ENCODE measurements at places on chromosomes 2 and 18.
A peak's percentile ranks its signal among the peaks of the same experiment; 100 is the strongest.

DNA sequence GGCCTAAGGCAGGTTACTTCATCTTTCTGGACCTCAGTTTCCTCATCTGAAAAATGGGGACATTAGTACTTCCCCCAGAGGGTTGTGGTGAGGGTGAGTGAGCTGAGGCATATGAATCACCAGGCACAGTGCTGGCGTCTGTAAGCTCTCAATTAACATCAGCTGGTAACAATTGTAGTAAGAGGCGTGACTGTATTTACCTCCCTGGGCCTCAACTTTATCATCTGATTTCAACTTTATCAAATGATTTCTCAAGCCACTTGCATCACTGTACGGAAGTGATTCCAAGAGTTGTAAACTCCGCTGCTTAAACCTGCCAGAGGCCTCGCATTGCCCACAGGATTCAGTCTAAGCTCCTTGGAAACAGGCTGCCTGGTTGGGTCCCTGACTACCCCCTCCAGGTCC, 53.6 kb upstream of the PKDCC start:
- no peak for DNase-seq

DNA sequence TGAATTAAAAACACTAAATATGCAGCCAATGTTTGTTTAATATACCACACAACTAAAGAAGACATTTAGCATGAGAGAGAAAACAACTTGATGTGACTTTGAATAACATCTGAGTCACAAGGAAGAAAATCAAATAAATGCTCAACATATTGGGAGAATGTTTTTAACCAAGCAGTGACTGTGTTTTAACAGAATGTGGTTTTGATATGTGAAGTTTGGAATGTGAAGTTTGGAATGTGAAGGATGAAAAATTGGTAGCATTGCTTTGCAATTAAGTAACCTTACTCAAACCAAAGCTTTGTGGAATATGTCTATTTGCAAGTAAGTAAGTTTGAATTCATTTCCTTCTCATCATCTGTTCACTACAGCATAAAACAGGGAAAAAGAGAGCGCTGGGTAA, 128.2 kb upstream of the DNAJC10 start:
- DNase-seq, result no peak

DNA sequence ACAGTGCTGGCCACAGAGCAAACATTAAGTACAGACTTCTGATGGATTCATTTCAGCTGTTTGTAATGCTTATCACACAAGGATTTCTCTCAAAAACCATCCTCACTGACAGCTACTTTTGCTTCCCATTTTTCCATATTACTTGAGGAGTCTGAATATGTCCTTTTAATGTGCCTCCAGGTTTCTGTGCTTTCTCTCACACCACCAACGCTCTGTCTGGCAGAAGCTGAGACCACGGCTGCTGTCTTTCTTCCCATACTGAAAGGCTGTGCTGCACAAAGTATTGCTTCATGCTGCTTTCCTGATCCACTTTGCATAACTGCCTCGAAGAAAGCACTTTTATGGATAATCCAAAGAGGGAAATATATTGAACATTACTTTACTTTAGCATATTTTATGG, 312.1 kb upstream of the ZEB2 start:
- no peak for DNase-seq

- DNase-seq, result no peak
Observed at GRCh38 chr2:103153580-103154284, 391.9 kb downstream of the TMEM182 start.

- no peak for DNase-seq
Observed at GRCh38 chr2:17558053-17558452, 17.6 kb downstream of the VSNL1 start.

- no peak for DNase-seq
Observed at GRCh38 chr2:224952936-224953657, 89.2 kb downstream of the DOCK10 start.

DNA sequence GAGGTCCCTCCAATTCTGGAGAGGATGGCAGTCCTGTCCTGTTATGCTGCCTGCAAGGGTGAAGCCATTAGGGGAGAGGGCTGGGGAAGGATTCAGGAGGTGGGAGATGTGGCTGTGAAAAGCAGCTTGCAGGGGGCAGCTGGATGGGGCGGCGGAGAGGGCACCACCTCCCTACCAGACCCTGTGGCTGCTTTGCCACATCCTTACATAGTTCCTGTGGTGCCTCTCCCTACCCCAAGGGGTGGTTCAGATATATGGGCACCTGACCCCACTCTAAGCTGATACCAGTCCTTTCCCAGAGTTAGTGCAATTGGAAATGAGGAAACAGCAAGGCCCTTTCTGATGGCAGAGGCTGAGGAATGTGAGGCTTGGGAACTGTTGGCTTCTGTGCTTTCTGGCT, 6.1 kb upstream of the ACOXL start:
- no peak for DNase-seq

GRCh38 chr2:96111823-96112500, 4.4 kb downstream of the ADRA2B start:
- DNase-seq, result no peak

DNA sequence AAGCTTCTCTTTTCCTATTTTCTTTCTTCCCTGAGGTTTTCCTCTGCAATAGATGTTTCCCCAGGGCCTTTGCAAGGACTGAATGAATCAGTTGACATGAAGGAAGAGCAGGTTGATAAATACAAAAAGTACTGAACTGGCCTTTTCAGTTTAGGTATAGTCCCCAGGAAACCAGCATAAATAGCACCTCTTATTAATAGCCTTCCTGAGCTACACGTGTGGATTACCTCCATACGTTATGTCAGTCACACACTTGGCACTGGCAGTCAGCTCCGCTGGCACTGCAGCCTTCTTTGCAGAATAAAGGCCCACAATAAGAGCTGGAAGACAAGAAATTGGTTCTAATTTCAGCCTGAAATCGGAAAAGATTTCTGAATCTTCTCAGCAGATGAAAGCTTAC, 60.7 kb downstream of the KCTD18 start:
- no peak for DNase-seq

- DNase-seq, result no peak
Observed at GRCh38 chr2:234136461-234136860, 86.0 kb downstream of the SPP2 start.

DNA sequence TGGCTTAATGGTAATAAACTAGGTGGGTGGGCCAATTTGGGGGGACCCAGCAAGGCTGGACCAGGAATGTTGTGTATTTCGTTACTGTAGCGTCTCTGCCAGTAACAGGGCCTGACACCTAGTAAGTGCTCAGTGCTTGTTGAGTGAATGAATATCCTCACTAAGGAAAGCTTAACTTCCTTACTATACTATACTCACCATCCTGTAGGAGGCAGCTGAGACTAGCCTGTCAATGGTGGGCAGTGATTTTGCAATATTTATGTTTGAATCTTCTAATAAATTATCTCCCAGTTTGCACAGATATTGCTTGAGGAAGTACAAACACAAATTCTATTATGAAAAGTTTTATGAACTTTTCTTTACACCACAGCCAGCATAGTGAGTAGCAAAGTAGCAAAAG, 370.7 kb upstream of the SYT4 start:
- DNase-seq, result no peak

- no peak for DNase-seq
Observed at GRCh38 chr2:235433860-235434259, 60.0 kb upstream of the AGAP1 start.

DNA sequence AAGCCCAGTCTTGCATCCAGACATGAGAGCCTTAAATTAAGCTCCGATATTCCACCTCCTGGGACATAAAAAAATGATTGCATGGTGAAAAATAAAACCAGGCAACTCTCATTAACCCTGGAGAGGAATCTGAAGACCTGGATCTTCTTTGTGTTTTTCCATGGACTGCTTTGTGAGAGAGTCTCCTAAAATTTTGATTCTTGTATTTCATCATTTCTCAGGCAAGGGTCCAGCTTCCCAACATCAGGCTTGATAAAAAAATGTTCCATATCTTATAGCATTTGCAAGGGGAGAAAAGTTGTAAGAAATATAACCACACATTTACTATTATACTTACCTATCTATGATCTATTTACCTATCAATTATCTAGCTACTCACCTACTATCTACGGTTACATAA, 327.5 kb upstream of the SPHKAP start:
- no peak for DNase-seq

DNA sequence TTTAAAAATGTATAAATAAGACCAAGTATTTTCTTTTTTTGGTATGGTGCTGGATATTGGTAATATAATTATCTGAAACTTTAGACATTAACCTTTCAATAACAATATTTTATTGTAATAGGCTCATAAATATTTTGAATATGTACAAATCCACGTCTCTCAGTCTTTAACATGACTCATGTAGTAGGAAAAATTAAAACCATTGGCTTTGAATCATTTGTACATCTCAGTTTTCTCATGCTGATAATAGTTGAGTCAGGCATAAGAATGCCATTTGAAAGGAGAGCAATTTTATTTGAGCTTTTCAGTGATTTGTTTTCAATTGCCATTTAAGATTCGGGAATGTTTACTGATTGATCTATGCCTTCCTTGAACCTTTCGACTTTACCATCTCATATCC, 364.8 kb downstream of the TGIF1 start:
- DNase-seq, result no peak

GRCh38 chr2:47655563-47655880, 127.4 kb upstream of the MSH6 start:
- no peak for DNase-seq

DNA sequence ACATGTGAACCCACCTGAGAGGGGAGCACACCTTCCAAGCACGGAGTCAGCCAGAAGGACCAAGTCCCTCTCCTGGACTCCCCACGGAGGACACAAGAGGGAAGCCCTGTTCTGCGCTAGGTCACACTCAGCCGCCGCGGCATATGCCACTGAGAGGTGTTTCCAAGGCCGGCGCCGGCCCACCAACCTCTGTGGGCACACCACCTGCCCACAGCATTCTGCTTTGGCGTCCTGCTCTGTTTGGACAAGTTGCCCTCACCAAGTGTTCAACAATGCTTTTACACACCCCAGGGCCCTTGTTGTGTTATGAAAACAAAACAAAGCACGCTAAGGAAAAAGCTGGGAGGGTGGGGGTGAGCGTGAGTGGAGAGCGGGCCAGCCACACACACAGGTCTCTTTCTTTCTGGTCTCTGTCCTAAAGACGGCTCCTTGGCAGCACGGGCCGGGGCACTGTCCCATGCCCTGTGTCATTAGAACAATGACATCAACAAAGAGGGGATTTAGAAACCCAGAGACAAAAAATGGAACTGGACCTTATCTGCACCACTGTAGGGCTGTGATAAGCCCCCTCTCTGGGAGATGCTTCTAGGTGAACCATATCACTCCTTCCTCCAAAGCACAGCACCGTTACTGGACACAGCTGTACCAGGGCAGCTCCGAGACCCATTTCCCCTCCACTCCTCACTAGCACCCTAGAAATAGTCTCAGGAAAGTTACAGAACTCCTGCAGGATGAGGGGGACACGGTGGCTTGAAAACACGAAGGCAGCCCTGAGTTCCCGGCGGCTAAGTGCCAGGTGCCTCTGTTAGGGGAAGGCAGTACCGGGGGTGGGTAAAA, 17.0 kb downstream of the SMAD7 start:
- DNase-seq, result no peak

DNA sequence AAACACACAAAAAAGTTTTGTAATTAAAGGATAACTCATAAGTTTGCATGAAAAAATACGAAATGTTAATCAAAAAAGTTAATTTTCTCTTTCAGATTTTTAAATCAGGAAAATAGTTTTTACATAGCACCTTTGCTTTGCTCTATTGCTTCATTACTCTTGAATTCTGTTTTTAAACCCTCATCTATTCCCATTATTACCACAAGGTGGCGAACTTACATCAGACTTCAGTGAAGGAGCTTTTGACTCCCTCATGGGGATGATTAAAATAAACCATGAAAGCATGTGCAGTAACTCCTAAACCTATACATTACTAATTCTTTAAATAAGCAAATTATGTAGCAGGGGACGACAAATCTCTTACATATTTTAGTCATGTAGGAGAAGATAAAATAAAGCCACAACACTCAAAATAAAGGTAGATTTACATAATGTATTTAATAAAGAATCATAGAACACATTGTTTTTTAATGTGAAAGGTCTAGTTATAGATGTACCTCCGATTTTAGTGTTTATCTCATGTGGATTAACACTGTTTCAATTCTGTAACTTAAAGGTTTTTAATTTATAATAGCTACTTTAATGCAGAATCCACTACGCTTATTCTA, 105.2 kb downstream of the NETO1 start:
- peak; percentile 74 for DNase-seq

DNA sequence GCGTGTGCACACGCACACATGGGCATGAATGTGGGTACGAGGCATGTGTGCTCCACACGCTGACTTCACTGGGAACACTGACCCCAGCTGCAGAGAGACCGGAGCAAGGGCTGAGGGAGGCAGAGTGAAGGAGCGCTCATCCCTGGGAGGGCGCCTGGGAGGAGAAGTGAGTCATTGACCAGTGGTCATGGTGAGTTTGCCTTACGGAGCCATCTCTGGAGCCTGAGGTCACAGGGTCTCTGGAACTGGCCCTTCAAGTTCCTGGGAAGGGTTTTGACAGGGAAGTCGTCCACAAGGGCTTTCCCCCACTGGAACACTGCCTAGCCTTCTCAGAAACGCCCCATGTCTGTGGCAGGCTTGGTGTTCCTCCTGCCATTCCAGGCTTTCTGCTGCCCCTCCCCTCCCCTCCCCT, 14.3 kb upstream of the TMEM185B start:
- DNase-seq, result no peak

DNA sequence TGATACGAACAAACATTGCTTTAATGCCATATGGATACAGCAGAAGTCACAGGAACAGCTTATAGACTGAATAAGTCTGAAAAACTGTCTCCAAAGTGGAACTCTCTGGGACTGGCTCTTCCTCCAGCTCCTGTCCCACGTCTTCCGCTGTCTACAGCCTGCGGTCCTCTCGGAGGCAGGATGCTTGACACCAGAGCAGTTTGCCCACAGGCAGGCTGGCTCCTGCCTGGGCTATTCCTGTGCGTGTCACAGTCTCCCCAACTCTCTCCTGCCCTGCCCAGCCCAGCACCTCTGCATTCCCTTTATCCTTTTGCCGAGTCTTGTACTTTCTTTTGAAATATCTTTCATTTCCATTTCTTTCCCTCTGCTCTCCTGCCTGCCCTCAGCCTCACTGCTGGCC, 234.1 kb downstream of the FHOD3 start:
- no peak for DNase-seq

- no peak for DNase-seq
Observed at GRCh38 chr18:59938676-59939075, 38.9 kb downstream of the PMAIP1 start.

DNA sequence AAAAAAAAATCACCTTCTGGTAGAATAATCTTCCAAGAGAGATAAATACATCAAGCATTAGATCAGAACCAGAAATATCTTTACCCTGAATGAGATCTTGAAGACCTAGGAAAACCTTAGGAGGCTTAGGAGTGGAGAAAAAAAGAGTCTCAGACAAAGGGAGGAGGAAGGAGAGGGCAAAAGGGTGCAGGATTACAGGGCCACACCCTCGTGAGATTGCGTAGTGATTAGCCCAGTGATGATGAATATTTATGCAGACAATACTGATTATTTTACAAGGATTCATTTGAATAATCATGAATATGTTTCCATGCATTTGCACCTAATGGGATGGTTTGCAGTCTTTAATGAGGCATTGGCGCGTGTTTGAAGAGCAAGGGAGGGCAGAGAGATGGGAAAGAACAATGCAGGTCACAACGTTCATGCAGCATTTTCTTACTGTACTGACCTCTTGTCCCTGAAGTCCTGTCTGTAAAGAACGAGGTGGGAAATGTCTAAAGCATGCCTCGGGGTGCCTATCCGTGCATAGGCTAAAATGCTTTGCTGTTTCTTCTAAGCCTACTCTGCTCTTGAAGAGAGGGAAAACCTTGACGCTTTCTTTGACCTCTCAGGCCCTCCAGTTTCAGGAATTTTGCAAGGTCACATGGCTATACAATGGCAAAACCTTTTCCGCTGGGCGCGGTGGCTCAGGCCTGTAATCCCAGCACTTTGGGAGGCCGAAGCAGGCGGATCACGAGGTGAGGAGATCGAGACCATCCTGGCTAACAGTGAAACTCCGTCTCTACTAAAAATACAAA, 18.6 kb upstream of the ZNF532 start:
- DNase-seq, result no peak
